ENCODE measurements at places on chromosomes 7 and 10.
A peak's percentile ranks its signal among the peaks of the same experiment; 100 is the strongest.

GRCh38 chr10:129784891-129785290, 179.2 kb downstream of the EBF3 start:
- DNase-seq = no peak

DNA sequence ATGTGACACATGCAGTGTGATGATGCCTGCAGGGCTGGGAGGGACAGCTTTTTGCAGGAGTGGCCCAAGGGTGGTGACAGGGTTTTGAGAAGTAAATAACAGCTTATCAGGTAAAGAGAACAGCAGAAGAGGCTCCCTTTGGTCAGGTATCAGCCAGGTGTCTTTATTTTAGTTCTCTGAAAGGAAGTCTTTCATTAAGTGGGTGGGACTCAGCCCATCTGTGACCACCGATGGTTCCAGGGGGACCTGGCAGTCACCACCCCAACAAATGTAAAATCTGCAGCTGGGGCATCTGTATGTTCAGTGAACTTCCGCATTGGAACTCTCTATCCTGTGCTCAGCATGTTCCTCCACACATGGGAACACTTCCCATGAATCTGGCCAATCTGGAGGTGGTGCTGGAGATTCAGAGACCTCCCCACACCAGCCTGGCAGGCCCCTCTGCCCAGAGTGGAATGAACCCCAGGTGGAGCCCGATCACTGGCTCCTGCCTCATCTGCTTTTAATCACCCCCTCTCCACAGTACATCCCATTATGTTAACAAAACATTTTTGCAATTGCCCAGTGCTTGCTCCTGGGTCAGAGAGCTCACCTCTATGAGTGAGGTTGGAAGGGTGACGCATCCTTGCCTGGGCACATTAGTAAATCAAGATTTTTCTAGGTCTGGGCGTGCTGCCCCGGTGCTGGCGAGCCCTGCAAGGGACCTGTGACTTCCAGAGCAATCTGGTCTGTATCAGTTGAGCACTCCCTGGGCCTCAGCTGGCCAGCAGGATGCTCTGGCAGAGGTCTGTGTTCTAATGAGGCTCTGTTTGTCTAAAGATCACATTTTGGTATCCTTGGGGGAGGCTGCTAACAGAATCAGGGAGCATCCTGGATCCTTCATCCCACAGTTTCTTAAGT, 140.4 kb upstream of the GDF10 start:
- no peak for DNase-seq

- DNase-seq = no peak
These were observed 61.6 kb downstream of the DNAJC12 start for GRCh38 chr10:67776371-67776770.

DNA sequence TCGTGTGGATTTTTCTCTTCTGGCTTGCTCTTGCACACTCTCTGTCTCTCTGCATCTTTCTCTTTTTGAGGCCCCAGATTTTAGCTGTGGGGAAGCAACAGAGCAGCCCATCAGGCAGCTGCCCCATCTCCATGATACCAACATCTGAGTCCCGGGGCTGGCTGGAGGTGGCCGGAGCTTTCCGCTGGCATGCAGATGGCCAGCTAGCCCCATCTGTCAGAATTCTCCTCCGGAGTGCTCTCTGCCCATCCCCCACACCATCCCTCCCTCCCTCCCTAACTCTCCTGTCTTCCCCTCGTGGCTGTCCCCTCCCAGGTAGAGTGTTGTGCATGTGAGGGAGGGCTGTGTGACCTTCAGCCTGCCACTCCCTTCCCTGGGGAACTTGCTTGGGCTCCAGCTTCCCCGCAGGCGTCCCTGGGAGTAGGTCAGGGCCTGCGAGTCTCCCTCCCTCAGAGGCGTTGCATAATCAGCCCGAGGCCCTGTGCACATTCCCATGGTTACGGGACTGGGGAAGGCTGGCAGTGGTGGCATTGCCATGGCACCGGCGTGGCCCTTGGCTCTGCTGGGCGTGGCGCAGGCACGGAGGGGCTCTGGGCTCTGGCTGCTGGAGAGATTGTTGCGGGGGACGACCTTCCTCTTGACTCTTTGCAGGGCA, 24.7 kb downstream of the GHRHR start:
- DNase-seq = peak; percentile 33

Data from globus pallidus (tissue), 1 donor.